GF-D8 (cell line): ENCODE measurements at places on chromosomes 5 and 9.

- DNase-seq = no peak
These were observed 29.8 kb upstream of the CLPTM1L start for GRCh38 chr5:1374679-1375055.

DNA sequence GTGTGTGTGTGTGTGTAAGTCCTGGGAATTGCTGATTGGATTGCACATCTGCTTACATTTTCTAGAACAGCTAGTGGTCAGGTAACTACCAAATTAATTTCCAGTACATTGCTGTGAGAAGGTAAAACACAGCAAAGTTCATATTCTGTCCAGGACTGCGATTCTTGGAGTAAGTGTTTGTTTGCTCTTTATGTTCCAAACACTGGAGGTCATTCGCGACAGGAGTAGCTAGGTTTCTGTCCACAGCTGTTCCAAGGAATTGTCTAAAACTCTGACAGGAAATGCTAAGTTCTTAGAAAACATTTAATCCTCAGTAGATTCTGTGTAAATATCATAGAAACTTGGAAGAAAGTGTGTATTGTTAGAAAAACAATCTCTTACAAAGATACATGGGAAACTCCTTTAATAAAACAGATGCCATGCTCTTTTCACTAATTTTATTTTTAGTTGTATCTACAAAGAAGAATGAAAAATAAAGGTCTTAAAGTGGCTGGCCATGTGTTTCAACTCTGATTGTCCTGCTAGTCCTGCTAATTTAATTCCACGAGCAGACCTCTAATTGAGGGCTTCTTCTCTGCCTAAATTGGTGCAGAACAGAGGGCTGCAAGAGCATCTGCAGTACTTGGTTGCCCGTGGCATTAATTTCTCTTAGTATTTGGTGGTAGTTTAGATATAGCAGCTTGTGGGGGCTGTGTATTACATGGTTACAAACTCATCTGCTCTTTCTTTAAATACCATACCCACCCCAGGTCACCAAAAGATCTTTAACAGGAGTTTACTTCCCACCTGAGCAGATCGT, 464.5 kb downstream of the RASEF start:
- no peak for DNase-seq

DNA sequence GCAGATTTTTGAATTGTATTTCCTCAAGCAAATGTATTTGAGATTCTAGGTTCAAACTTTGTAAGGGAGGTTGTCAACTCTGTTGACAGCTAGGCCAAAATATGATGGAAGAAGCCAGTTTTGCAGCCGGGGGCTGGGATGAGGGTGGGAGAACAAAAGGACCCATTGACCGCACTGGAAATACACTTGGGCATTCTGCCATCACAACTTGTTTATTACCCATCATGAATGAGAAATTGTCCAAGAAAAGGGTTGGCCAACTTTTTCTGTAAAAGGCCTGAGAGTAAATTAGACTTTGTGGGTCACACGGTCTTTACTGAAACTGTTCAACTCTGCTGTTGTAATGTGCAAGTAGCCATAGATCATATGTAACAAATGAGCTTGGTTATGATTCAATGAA, 221.3 kb upstream of the KLF9 start:
- DNase-seq = no peak

DNA sequence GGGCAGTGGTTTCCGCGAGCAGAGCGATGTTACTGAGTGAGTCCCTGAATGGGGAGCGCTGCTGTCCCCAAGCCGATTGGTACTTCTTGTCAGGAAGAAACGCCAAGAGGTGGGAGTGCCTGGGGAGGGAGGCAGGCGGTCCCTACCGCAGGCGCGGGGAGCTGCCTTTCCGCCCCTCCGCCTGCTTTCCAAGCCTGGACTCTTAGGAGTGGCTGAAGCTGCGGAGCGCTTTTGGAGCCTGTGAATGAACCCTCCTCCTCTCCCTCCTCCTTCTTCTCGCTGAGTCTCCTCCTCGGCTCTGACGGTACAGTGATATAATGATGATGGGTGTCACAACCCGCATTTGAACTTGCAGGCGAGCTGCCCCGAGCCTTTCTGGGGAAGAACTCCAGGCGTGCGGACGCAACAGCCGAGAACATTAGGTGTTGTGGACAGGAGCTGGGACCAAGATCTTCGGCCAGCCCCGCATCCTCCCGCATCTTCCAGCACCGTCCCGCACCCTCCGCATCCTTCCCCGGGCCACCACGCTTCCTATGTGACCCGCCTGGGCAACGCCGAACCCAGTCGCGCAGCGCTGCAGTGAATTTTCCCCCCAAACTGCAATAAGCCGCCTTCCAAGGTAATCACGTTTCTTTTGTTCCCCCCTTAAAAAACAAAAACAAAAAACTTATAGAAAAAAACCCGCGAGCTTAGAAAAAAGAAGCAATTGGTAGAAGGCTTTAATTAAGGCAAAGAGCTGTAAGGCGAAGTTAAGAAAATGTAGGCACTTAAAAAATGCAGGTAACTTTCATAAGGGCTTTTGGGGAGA, at the start of gene VCAN:
Gene VCAN, plus strand, starts transcription at position 340 of the 808 bp plus-strand sequence. CDS start 11,775 bp downstream, outside the sequence.
- no peak for DNase-seq

GRCh38 chr5:2311851-2312250, 429.1 kb upstream of the IRX4 start:
- DNase-seq = no peak

- DNase-seq = no peak
These were observed 57.6 kb upstream of the RASA1 start for GRCh38 chr5:87210076-87210475.

DNA sequence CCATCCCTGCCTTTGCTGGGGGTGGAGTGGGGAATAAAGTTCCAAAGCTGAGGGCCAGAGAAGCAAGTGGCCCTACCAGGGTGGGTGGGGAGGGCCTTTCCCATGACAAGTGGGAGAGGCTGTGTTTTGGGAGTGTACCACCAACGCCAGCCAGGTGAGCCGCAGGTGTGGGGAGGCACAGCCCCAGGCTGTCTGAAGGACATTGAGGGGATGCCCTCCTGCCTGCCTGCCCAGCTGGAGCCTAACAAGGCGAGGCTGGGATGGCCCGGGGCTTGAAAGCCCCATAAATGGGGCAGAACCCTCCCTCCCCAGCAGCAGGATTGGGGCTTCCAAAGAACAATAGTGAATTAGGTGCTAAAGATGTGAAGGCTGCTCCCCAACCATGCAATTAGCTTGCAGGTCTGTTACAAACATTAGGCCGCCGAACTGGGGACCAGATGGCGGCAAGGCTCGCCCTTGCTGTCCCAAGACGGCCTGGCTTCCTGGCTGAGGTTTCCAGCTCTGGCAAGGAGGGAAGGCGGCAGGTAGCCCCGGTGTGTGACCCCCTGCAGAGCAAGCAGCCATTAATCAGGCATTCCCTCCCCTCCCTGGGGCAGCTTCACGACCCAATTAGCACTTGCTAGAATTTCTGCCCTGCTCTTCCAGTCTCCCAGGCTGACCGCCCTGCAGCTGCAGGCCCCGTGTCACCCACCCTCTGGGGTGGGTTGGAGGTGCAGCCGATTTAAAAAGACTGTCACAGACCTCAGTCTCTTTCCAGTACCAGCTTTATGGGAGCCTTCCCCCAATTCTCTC, 42.9 kb downstream of the FGF18 start:
- DNase-seq = no peak

DNA sequence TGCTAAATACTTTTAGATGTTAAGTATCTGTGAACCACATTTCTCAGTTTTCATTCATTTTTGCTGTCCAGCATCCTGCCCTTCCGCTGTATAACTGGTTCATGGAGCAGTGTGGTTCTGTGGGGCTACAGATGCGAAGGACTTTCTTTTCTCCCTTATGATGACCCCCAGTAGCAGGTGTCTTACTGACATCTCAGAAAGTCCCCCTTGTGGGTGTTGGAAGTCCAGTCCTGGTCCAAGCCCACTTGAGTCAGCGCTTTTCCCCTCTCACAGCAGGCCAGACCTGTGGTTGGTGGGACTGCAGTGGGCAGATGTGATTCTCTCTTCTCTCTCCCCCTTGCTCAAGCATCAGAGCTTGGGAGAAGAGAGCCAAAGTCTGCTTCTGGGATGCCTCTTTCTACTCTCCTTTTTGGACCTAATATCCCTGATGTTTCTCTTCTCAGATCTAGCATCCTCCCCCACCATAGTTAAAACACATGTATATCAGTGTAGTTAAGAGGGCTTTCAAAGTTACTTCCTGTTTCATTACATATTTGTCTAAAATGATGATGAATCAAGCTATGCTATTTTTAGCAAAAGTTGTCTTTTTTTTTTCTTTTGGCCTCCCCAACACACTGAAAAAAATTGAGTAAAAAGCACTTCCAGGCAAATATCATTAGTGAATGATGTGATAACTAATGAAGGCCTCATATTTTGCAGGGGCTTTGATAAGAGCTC, 119.5 kb upstream of the ZNF618 start:
- no peak for DNase-seq

DNA sequence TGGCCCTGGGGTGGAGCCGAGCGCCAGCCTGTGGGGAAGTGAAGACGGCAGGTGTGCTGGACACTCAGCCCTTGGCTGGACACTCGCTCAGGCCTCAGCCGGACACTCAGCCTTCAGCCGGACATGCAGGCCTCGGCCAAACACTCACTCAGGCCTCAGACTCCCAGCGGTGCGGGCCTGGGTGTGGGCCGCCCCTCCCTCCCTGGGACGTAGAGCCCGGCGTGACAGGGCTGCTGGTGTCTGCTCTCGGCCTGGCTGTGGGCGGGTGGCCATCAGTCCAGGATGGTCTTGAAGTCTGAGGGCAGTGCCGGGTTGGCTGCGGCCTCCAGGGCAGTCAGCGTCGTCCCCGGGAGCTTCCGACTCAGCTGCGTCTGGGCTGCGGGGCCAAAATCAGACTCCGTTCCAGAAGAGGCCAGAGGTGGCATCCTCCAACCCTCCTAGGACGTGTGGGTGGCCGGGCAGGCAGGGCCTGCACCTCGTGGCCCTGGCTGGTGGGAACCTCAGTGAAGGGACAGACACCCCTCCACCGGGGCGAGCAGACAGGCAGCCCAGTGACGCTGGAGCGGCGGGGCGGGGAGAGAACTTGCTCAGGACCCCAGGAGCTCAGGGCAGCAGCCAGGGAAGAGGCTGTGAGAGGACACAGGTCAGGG, 28.4 kb downstream of the SLC6A18 start:
- DNase-seq = no peak

- no peak for DNase-seq
These were observed 1.4 kb upstream of the HSDL2 start for GRCh38 chr9:112378328-112379176.

DNA sequence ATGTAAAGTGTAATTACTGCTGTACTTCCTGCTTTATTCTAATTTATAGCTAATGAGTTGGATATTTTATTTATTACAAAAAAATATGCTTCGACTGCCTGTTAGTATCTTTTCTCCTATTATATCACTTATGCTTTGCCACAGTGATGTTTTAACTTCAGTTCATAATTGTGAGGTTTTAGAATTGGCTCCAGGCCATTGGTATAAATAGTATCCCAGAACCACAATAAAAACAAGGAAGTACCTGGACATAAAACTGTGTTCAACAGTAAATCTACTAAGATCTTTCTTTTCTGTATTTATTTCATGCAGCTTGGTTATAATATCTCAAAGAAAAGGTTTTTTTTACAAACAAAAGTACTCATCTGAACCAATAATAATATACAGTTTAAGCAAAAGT, 354.3 kb upstream of the CDH9 start:
- no peak for DNase-seq

DNA sequence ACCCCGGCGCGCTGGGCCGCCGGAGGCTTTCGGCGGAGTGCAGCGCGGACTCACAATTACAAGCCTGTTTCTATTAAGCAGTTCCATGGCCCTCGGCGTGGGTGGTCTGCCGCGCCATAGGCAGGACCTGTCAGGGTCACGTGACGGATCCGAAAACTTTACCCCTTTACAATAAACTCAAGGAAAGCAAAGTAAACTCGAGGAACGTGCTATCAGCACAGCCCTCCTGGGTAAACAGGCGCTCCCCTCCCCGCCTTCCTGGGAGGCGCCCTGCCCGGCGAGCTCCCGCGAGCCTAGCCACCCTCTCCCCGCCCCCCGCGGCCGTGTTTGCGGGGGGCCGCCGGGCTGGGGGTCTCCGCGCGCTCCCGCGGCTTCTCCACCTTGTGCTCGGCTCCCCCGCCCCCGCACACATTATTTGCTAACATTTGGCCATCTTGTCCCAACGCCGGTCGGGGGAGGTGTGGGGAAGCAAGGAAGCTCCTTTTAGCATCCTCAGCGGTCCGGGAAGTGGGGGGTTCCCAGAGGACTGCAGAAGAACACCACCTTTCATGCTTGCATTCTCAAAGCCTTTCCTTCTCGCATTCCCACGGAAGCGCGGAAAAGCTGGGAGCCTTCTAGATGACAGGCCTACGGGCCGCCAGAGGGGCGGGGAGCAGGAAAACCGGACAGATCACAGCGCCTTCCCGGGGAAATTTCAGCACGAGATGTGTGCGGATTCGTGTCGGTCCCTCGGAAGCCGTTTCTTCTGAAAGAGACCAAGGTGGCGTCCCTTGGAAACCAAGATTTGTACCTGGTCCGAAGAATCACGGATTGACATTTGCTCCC, at the start of gene PTCH1:
Gene PTCH1, minus strand, starts transcription at position 238 of the 825 bp plus-strand sequence.
- no peak for DNase-seq

DNA sequence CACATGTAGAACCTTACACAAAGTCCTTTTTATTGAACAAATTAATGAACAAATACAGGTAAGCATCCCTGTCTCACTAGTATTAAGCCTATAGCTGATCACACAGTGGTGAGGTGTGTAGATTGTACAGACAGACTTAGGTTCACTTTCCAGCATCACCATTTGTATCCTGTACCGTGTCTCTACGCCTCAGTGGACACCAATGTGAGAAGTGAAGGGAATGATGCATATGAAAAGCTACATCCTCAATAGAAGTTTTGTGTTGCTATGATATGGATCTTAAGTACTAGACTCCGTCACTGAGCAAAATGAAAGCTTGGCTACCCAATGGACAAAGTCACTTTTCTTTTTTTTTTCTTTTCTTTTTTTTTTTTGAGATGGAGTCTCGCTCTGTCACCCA, 46.6 kb downstream of the UGCG start:
- DNase-seq = no peak

DNA sequence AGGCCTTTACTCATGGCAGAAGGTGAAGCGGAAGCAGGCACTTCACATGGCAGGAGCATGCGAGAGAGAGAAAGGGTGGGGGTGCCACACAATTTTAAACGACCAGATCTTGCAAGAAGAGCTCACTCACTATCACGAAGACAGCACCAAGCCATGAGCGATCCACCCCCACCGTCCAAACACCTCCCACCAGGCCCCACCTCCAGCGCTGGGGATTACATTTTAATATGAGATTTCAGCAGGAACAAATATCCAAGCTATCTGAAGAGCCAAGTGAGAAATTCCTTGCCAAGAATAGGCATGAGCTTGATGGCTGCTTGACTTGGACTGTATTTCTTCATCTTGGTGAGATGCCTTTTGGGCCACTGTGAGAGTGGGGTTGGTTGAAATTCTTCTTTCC, 88.0 kb downstream of the PDZD2 start:
- no peak for DNase-seq

DNA sequence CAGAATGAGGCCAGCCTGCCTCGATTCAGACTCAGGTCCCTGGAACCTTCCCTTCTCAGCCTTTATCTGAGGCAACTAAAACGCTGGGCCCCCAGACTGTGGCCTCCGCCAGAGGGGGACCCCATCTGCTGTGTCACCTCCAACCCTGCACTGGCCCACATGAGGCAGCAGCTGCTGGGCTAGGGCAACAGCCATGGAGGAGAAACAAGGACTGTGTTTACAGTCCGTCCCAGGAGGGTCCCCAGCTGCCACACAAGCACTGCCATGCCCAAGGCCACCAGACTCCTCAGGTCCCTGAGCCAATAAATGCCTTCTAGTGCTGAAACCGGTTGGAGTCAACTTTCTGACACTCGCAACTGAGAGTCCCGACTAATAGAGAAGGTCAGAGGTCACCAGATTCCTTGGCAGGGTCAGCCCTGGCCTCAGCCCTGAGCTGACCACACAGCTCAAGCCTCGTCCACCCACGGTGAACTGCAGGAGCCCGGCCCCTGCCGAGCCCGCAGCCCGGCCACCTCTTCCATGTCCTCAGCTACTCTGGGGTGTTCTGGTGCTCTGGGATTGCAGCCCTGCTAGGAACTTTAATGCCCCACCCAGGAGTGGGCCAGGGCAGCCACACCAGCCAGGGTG, 77.0 kb downstream of the ZNF354C start:
- DNase-seq = no peak
